ENCODE measurements at places on chromosomes 16 and 17.
A peak's percentile ranks its signal among the peaks of the same experiment; 100 is the strongest.

GRCh38 chr16:68369697-68370580 is 59.1 kb downstream of the PRMT7 start:
- DNase-seq = peak; percentile 88

- DNase-seq = no peak
Observed at GRCh38 chr16:49929626-49930025, 73.7 kb upstream of the ZNF423 start.

GRCh38 chr17:1957037-1957436 is 68.1 kb downstream of the RTN4RL1 start:
- no peak for DNase-seq

- no peak for DNase-seq
Observed at GRCh38 chr16:69476920-69477443, 52.6 kb downstream of the CYB5B start.

DNA sequence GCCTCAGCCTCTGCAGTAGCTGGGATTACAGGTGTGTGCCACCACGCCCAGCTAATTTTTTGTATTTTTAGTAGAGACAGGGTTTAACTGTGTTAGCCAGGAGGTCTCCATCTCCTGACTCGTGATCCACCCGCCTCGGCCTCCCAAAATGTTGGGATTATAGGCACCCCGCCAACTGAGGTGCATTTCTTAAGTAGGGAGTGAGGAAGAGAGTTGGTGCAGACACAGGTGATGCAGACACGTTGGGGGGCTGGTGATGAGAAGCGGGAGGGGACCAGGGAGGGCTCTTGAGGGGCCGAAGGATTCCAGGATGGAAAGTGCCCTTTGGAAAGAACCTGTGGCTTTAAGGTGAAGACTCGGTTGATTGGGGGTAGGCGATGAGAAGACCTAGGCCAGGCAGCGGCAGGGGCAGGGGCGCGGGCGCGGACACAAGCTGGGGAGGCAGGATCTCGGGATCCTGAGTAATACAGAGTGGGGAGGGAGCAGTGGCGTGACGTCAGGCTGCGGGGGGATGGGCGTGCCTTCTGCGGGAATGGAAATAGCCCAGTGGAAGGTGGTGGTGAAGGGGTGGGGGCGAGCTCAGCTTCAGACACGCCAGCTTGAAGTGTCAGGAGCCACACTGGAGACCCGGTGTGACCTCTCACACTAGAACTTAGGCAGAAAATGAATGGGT is 2.5 kb upstream of the ATP6V0C start:
- no peak for DNase-seq

DNA sequence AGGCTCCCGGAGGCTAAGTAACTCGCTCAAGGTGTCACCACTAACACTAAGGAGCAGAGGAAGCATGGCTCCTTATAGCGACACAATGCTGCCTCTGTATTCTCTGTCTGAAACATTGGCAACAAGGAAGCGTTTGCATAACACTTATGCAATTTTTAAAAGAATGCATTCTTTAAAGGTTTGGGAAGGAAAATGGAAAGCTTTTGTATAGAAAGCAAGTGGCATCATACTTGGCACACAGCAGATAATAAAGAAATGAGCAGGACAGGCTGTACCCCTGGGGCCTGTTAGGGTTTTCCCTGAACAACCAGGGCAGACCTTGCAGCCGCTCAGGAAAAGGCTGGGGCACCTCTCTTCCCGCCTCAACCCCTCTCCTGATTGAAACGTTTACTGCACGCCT is 36.9 kb downstream of the PPL start:
- DNase-seq = no peak

GRCh38 chr17:68094481-68095078 is 59.0 kb downstream of the KPNA2 start:
- no peak for DNase-seq

GRCh38 chr16:1914084-1914608 is 4.1 kb downstream of the HS3ST6 start:
- no peak for DNase-seq
